ENCODE measurements at places on chromosomes 2 and 18.

DNA sequence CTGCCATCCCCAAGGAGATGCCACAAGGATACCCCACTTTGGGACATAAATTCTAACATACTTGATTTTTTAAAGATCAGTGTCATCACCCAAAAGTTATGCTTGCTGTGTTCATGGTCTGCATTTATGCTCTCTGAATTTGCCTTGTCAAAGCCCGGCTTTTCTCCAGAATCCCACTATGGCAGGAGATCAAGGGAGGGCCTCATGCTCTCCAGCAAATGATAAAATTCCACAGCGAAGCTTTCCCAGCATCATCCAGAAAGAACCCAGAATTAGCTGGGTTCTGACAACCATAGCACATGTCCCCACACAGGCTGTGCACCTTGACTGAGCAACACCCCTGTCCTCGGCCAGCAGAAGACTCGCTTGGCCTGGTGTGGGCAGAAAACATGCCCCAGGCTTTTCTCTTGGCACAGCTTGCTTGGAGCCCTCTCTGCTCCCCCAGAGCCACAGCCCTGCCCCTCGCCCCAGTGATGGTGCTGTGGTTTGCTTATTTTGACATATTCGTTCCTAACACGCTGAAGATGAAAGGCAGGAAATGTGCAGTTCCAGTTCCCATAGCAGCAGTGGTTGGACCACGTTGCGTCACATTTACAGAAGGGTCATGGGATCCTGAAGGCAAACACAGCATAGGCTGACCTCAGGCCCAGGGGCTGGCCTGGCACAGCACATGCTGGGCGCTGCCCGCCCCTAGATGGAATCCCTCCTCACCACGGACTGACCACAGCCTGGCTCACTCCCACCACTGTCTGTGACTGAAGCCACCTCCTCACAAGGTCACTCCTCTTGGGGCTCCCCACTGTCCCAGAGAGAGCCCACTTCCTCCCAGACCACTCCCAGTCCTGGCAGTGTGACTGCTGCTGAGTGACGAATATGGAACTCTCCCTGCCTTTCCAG, 14.1 kb upstream of the CHRNA1 start:
- DNase-seq = peak; percentile 81

- DNase-seq = no peak
Observed at GRCh38 chr2:111094691-111095090, 26.0 kb upstream of the BCL2L11 start.

- peak; percentile 50 for DNase-seq
Observed at GRCh38 chr2:122191331-122191730, 435.9 kb downstream of the TSN start.

GRCh38 chr2:223523551-223524001, 78.6 kb downstream of the SCG2 start:
- DNase-seq = no peak

DNA sequence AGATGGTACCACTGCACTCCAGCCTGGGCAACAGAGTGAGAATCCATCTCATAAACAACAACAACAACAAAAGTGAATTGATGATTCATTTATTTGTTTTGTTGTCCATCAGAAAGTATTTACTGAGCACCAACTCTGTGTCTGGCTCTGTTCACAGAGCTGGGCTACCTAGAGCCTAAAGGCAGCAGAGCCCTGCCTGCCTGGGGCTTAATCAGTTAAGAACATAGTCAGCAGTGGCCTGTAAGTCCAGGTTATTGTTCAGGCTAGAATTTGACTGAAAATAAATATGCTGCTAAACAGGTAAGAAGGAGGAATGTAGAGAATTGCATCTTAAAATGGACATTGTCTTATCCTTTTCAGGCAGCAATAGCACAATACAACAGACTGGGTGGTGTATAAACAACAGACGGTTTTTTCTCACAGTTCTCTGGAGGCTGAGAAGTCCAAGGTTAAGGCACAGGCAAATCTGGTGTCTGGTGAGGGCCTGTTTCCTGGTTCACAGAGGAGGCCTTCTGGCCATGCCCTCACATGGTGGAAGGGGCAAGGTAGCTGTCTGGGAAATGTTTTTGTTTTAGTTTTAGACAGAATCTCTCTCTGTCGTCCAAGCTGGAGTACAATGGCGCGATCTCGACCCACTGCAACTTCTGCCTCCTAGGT, 22.2 kb upstream of the ARL4C start:
- no peak for DNase-seq

DNA sequence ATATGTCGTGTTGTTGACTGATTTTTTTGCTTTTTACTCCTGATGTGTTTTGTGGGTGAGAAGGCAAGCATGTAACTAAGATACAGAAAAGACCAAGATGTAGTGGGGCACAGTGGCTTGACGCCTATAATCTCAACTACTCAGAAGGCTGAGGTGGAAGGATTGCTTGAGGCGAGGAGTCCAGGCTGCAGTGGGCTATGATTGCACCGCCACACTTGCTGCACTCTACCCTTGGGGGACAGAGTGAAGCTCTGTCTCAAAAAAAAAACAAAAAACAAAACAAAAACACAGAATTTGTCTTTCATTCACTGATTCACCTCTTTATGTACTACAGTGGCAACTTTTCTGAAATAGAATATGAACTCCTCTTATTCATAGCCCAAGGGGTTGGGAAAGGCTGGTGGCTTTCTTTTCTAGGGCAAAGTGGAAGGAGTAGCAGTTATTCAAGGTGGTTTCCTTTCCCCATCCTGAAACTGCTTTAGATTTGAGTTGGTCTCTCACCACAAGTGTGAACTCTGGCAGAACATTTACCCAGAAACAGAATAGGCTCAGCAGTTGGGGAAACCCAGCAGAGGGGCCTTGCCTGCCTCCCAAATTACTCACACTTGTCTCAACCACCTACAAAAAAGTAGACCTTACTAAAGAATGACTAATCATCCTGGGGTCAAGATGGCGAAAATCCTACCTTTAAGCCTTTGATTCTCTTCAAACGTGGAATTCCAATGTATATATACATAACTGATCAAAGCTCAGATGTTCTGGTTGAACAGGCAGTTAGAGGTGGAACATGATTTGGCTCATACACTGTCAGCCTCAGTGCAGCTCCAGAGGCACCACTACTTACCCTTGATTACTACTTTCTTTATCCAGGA, 6.5 kb downstream of the TANK start:
- DNase-seq = no peak

- no peak for DNase-seq
Observed at GRCh38 chr2:216622526-216622925, 10.7 kb upstream of the IGFBP2 start.

- DNase-seq = no peak
Observed at GRCh38 chr2:65714866-65715265, 282.5 kb upstream of the SPRED2 start.

GRCh38 chr2:57828221-57828620, 218.4 kb upstream of the VRK2 start:
- no peak for DNase-seq

GRCh38 chr2:66849153-66849755, 414.3 kb downstream of the MEIS1 start:
- no peak for DNase-seq

GRCh38 chr2:111654829-111655228, 229.2 kb downstream of the ANAPC1 start:
- no peak for DNase-seq

DNA sequence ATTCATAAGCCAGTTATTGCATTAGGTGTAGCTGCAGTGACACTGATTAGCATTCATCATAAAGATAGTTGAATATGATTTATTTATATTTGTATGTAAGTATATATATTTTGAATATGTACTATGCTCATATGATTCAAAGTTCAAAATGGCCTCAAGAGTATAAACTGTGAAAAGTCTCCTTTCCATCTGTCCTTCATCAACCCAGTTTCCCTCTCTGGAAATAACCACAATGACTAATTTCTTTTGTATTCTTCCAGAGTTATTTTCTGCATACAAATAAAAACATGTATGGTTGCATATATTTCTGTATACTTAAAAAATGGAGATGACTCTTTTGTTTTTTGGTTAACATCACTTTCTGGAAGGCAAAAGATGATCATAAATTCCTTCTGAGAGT, 95.2 kb downstream of the CAMKMT start:
- DNase-seq = no peak

GRCh38 chr2:173056705-173057364, 18.8 kb upstream of the MAP3K20 start:
- DNase-seq = no peak

DNA sequence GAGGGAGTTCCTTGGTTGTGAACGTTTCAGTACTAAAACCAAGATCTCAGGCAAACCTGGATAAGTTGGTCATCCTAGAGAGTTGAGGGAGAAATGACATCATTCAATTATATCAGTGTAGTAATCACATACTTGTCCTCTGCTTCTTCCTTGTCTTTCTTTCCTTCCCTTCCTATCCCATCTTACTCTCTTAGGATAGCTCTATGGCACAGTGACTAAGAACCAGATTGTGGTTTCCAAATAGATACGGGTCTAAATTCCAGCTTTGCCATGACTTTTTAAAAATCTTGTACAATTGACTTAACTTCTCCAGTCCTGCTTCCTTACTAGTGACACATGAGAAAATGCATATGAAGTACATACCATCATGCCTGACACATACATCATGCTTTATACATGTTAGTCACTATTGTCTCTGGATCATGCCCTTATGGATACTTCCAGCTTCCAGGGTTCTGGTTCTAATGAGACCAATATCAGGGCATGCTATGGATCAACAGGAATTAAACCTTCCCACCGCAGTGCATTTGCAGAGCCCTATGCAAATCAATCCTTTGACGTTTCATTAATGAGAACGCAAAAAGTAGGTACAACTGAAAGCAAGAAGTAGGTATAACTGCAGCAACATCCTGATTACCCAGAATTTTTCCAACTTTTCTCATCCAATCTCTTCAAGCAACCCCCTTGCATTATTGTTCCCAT, 168.0 kb upstream of the KLF7 start:
- DNase-seq = no peak

DNA sequence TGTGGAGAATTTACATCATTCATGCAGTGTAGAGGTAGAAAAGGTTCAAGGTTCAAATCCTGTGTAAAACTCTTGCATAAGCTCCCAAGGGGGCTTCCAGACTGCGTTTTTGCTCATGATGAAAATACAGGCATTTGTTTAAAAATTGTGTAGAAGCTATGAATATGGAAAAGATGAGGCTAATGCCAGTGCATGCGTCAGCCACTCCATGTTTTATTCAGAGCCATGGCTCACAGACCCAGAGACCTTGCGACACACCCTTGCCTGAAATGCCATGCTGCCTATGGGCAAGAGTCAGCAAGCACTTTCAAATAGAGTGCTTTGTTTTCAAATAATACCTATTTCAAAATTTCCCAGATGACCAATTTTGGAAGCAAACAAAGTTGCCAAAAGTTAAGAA, 262.3 kb downstream of the TRIB2 start:
- no peak for DNase-seq

- DNase-seq = no peak
Observed at GRCh38 chr18:69022426-69022825, 224.5 kb downstream of the CCDC102B start.

- DNase-seq = no peak
Observed at GRCh38 chr2:217709478-217710210, 293.2 kb downstream of the TNS1 start.

DNA sequence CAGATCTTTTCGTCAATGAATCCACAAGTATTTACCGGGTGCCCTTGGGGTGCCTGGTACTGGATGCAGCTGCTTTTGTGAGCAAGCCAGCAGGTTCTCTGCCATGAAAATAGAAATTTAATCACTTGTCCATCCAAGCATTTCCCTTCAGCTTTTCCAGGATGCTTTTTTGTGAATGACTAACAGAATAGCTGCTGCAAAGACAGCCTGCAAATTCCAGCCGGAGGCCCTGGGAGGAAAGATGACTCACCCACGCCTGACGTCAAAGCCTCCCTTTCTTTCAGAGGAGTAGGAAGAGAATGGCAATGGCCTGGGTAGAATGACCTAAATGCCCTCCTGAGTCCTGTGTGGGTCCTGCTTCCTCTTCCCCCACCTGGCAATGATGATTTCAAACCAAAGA, 111.9 kb downstream of the AP1S3 start:
- DNase-seq = peak; percentile 85

- DNase-seq = no peak
Observed at GRCh38 chr2:28565720-28566295, 69.9 kb downstream of the PLB1 start.

- DNase-seq = no peak
Observed at GRCh38 chr2:25831746-25832449, 46.4 kb downstream of the ASXL2 start.

DNA sequence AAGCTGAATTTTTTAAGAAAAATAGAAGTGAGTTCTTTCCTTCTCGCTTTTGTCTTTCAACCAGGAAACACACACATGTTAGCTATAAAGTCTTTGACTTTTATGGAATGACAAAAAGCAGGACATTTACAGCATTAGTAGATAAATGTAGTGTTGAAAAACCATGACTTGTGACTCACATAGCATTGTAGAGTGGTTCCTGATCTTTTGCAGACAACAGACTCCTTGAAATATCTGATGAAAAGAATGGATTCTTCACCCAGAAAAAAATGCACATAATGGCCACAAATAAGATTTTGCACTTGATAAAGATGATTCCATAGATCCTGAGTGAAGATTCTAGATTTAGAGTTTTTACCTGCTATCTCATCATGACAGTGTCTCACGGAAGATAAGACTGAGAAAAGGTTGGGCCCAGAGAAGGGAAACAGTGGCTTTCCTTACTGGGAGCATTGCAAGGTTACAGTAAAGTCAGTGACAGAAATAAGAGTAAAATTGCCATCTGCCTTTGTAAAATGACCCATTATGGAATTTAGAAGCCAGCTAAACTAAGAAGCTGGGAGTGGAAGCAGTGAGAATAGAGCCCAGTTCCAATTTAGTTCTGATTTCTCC, 14.0 kb downstream of the SMARCAL1 start:
- peak; percentile 11 for DNase-seq

DNA sequence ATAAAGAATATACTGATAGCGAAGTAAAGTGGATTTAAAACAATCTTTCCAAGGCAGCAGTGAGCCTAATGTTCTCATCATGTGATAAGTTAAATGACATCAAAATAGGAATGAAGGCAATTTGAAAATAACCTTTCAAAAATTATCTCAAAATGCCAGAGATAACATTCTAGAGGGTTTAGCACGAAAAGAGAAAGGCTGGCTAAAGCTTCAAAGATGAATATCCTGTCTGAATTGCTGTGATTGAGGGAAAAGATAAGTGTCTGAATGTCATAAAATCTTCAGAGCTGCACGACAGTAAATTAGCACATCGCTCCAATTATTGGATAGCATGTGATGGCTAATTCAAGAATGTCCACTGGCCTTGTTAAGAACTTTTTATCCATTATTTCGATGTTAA, 159.3 kb downstream of the PID1 start:
- DNase-seq = no peak

DNA sequence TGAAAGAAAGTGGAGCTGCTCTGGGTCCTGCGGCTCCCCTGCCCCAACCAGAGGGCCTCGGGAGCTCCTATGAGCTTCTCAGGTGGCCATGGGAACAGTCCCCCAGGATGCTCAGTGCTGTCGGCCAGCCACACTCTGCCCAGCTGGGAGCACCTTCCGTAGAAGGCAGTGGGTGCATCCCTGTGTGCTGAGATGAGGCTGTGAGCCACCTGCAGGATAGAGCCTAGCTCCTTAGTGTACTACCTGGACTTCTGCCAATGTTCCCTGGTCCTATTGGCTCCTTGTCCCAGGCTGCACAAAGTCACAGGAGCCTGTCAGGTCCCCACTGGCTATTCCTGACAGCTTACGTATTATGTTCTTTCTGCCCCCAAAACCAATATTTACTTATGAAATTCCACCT, 16.1 kb downstream of the PRELID3A start:
- no peak for DNase-seq

GRCh38 chr2:61978522-61978921, 73.0 kb downstream of the COMMD1 start:
- DNase-seq = no peak

- DNase-seq = no peak
Observed at GRCh38 chr18:44198612-44199284, 481.9 kb upstream of the SETBP1 start.

GRCh38 chr18:59724103-59724502, 26.9 kb upstream of the CCBE1 start:
- no peak for DNase-seq
